ENCODE measurements at places on chromosomes 12 and 14.

DNA sequence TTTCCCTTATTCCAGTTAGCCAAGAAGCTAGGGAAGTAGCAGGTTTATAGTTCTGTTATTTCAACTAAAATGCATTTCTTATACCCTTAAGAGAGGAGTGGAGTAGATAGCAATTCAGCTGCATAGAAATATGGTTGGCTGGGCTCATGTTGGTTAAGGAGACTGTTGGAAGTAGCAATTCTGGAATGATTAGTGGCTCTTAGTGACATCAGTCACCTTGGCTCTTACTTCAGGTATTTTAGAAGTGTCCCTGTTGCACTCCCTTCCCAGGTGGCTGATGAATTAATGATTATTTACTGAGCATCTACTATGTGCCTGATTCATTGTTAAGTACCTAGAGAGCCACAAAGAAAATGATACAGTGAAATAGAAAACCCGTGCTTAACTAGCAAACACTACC lies 128.1 kb downstream of the MGST1 start:
- DNase-seq: no peak

DNA sequence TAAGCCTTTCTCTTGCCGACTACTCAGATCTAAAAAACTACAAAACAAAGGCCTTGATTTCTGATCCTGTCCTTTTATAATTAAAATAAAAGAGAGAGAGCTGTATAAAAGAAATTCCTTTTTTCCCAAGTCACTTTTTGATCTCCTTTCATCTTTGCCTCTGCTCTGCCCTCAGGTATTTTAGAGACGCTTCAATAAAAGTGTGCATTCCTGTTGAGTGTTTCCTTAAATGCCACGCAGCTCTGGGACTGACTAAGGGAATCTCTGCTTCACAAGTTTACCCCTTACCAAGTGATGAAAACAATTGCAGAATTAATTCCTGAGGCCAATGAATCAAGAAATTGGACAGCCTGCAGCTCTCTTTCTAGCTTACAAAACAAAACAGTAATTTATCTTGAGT lies 1109.8 kb downstream of the TMTC2 start:
- no peak for DNase-seq

- no peak for DNase-seq
Observed at GRCh38 chr14:22870811-22871223, 723 bp upstream of the LRP10 start.

GRCh38 chr14:91060351-91061055 lies at the start of gene RPS6KA5:
Gene RPS6KA5 (minus strand): TSS chr14:91060641. CDS start chr14:91060434, 207 bp downstream.
- peak; percentile 100 for DNase-seq

- no peak for DNase-seq
Observed at GRCh38 chr14:34386865-34387485, 75.1 kb downstream of the SPTSSA start.

Data from astrocyte of the cerebellum (primary cell).